Stimulated activated CD8-positive, alpha-beta memory T cell treated with anti-CD3 and anti-CD28 coated beads, Interleukin-7, amount 100 ng/mL, for 24 hours (primary cell): ENCODE measurements at places on chromosomes 1 and 21.

DNA sequence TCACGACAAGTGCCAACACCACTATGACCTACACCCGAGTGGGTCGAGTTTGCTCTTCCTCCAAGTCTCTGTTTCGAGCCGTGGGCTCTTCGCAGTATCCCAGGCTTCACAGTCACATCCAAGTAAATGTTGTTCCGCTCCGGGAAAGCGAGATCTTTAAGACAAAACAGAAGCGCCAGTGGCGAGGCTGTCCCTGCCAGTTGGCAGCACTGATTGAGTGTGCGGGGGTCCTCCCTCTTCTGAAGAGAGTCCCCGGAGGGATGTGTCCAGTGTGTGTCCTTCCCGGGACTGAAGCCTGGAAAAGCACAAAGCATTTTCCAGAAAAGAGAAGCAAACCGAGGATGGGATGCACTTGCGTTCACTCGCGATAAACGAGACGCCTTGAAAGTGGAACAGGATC, 158.9 kb downstream of the PRDM16 start:
- no peak for DNase-seq

DNA sequence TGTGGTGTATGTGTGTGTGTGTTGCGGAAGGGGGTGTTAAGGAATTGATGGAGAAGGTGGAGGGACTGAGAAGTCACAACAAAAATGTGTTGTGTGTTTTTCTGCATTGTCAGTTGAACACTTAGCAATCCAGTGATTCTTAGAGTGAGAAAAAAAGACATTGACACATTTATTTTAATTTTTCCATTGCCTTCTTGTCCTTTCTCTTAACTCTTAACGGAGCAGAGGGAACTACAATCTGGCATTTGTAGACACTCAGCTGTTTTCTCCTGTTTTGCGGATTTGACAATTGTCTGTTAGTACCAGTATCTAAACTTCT, 725 bp downstream of the C1orf53 start:
- no peak for DNase-seq

DNA sequence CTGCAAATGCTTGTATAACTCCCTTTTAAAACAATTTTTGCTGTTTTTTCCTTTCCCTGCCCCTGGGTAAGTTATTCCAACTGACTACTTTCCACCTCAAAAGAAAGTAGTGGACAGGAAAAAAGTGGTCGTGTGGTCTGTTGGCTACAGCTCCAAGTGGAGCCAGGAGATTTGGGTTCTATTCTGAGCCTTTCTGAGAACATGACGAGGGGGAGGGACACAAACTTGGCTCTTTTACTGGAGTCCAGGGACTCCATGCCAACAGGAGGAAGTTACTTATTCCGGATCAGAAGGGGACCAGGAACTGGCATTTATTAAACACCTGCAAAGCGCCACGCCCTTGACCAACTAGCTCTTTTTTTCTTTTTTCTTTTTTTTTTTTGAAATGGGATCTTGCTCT, 79.0 kb upstream of the CAPZB start:
- DNase-seq, result no peak

DNA sequence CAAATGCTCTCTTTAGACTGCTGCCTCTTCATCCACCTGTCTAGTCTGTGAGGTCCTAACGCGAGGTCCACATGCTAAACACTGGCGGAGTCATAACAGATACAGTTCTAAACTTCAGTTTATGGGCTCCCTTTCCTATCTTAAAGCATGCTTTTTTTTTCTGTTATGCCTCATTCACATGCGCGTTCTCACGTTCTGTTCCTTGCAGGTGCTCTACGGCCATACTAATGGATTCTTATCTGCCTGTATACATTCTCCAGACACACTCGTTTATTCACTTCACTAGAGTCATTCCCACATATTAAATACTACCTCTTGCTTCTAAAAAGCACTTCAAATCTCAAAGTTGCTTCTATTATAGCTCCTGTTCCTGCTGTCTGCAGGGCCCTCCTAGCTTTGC, 38.7 kb downstream of the PHC2 start:
- no peak for DNase-seq

DNA sequence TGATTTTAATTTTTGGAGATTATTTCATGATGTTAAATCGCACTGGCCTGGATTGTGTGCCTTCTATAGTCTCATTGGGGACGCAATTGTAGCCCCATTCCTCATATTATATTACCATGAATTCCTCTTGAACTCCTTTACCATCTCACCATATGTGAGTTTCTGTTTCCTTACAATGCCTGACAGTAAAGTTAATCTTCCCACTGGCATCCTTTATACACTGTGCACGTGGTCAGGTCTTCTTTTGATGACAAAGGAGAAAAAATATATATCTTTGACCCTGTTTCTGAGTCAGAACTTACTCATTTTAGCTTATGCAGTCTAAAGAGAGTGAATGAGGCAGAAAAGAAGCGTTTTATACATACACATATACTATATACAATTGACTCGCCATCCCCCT, 774 bp upstream of the ABL2 start:
- no peak for DNase-seq

DNA sequence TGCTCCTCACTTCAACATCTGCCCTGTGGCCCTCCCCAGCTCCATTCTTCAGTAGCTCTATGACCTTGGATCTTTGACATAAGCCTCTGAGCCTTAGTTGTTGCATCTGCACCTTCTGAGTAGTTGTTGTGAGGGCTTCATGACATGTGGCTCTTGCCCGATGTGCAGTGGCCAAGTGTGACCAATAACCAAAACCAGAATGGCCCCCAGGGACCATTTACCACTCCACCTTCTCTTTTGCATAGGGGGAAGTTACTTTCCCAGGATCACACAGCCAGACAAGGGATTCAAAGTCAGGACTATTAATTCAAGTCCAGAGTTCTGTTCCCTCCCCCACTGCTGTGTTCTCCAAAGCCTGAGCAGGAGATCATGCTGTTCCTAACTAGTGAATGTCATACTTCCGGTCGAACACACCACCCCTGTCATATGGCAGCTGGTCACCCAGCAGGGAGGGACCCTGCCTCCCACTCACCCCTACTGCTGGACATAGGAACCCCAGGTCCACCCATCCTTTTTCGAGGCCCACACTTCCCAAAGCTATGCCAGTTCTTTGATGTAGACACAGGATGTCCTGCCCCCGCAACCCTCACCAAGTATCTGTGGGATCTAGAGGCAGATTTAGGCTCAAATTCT, 4.0 kb downstream of the FGR start:
- DNase-seq, result no peak

DNA sequence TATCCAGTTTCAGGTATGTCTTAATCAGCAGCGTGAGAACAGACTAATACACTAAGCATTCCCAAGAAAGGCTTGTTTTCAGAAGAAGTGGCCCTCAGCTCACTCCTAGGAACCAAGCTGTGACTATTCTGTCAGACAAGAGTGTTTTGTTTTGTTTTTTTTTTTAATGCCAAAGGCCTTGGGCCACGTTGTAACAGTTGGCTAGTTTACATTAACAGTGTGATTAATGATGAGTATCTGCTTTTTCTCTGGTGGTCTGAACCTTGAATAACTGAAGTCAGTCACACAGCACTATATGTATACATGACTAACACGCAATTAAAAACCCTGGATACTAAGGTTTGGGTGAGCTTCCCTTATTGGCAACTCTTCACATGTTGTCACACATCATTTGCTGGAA, 21.9 kb downstream of the DPYD start:
- DNase-seq, result no peak

DNA sequence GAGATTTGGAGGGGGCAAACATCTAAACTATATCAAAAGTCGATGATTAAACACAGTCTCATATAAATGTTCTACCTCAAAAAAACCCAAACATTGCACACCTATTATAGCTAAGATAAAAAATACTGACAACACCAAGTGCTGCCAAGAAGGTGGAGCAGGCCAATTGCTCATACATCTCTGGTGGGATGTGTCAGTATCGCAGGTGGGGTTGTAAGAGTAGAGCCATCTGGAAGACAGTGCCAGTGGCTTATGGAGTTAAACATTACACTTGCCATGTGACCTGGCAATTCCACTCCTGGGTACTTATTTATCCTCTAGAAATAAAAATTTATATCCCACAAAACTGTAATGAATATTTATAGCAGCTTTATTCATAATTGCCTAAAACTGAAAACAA, 213.4 kb downstream of the DISC1 start:
- no peak for DNase-seq

DNA sequence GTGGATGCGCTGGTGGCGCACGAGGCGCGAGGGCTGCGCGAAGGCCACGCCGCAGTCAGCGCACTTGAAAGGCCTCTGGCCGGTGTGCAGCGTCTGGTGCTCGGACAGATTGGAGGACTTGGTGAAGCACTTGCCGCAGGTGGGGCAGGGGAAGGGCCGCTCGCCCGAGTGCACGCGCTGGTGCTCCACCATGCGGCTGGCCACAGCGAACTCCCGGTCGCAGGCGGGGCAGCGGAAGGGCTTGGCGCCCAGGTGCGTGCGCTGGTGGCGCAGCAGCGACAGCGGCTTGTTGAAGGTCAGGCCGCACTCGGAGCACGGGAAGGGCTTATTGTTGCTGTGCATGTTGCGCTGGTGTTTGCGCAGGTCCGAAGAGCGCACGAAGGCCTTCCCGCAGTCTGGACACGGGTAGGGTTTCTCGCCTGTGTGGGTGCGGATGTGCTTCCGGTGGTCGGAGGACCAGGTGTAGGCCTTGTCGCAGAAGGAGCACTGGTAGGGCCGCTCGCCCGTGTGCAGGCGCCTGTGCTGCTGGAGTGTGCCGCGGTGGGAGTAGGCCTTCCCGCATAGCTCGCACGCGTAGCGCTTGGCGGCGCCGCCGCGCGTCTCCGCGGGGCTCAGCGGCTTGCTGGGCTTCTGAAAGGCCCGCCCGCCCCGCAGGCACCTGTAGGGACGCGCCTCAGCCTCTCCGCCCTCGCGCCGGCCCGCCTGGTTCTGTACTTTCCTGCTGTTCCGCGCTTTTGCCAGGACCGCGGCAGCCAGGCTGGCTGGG, 4.7 kb downstream of the ZNF648 start:
- DNase-seq, result no peak

GRCh38 chr1:33363470-33363861, 42.6 kb upstream of the A3GALT2 start:
- DNase-seq, result no peak

GRCh38 chr1:12527564-12527963, 90.4 kb downstream of the DHRS3 start:
- DNase-seq, result no peak

GRCh38 chr1:165411396-165411795, 33.5 kb downstream of the RXRG start:
- DNase-seq, result no peak
